ENCODE measurements at places on chromosomes 11 and 22. TPM values are rescaled to one million over a fixed set of nuclear protein-coding genes. Genes with fewer than 3 reads are reported as not detected.

DNA sequence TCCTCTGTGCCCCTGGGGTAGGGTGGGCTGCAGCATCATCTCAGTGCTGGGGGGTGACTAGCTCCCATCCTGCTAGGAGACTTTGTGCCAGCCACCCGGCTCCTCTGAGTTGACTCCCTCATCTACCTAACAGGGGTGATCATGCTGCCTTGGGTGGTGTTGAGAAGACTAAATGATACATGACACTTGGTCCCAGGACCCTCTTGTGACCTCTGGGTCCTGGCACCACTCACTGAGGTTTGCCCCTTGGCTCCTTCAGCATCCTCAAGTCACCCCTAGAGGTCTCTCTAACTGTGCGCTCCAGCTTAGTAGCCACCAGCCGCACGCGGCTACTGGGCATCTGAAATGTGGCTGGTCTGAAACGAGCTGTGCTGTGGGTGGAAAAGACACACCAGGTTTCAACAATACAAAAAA lies 72.1 kb downstream of the LRRC32 start:
- H3K4me1 ChIP-seq: no peaks in the 10 kb centered on the region
- H3K4me3 ChIP-seq: no peak overlapping the region
- no peaks in the 10 kb centered on the region for H3K36me3 ChIP-seq
- peak; percentile 62 for DNase-seq
- H3K27ac ChIP-seq: no peak overlapping the region

GRCh38 chr11:71331631-71332030 lies 79.3 kb upstream of the SHANK2 start:
- no peaks in the 10 kb centered on the region for H3K27me3 ChIP-seq
- no peaks in the 10 kb centered on the region for H3K4me1 ChIP-seq
- no peaks in the 10 kb centered on the region for H3K36me3 ChIP-seq
- no peak overlapping the region for H3K4me3 ChIP-seq
- no peak for DNase-seq

DNA sequence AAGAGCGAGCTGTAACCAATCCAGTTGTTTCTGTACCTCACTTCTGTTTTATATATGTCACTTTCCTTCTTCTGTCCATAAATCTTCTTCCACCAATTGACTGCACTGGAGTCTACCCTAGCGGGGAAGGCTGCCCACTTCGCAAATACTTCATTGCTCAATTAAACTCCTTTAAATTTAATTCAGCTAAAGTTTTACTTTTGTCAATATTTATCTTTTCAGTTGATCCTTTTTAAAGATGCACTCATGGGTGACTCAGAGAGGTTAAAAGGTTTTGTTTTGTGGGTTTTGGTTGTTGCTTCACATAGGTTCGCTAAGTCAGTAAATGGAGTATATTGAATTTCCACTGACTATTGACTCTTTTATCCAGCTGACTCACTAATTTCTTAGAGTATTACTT lies 597.2 kb downstream of the DLG2 start:
- no peak overlapping the region for H3K27ac ChIP-seq
- no peaks in the 10 kb centered on the region for H3K27me3 ChIP-seq
- DNase-seq: no peak
- no peaks in the 10 kb centered on the region for H3K36me3 ChIP-seq
- no peak overlapping the region for H3K4me3 ChIP-seq
- no peaks in the 10 kb centered on the region for H3K4me1 ChIP-seq

GRCh38 chr11:46377290-46377689 lies 4.2 kb upstream of the MDK start:
- peaks cover 27% of the 10 kb centered on the region for H3K36me3 ChIP-seq
- no peak overlapping the region for H3K4me3 ChIP-seq
- peaks cover 10% of the 10 kb centered on the region for H3K4me1 ChIP-seq
- DNase-seq: no peak
- H3K27me3 ChIP-seq: no peaks in the 10 kb centered on the region

- H3K36me3 ChIP-seq: no peaks in the 10 kb centered on the region
- H3K4me3 ChIP-seq: no peak overlapping the region
- DNase-seq: no peak
- peaks cover 24% of the 10 kb centered on the region for H3K4me1 ChIP-seq
- H3K27ac ChIP-seq: no peak overlapping the region
- no peaks in the 10 kb centered on the region for H3K27me3 ChIP-seq
Observed at GRCh38 chr22:36562261-36562835, 33.4 kb upstream of the EIF3D start.

Gene SLC5A1
- not detected for total RNA-seq

Gene PLEKHA7
- total RNA-seq: 25.6 TPM

- peaks cover 10% of the 10 kb centered on the region for H3K27me3 ChIP-seq
- H3K4me3 ChIP-seq: no peak overlapping the region
- H3K4me1 ChIP-seq: peaks cover 15% of the 10 kb centered on the region
- no peak overlapping the region for H3K27ac ChIP-seq
Observed at GRCh38 chr22:50625131-50625567, 2.8 kb downstream of the ARSA start.

Gene HEPHL1
- total RNA-seq: 0.19 TPM

Gene BTBD18
- total RNA-seq: not detected

DNA sequence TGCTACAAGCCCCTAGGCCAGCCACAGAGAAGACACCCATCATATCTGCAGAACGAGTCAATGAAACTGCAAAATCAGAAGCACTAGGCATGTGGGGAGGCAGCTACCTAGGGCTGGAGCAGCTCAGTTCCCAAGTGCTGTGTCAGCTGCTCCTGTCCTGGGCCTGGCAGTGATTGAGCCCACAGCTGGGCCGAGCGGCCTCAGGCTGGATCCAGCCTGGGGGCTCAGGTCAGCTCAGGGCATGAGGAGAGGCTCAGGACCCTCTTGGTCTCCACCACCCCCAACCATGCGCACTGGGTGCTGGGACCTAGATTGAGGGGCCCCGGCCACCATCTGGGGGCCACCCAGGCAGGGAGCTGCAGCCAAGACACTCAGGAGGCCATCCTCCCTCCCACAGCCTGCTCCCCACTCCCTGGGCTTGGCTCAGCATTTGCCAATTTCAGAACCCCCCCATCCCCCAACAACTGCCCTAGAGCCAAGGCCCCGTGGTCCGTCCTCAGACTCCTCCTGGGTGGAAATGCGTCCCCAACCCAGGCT lies 2.4 kb upstream of the TNNT3 start:
- no peak overlapping the region for H3K4me3 ChIP-seq
- H3K4me1 ChIP-seq: no peaks in the 10 kb centered on the region
- no peaks in the 10 kb centered on the region for H3K27me3 ChIP-seq
- H3K27ac ChIP-seq: no peak overlapping the region

- no peaks in the 10 kb centered on the region for H3K4me1 ChIP-seq
- H3K4me3 ChIP-seq: no peak overlapping the region
- no peaks in the 10 kb centered on the region for H3K27me3 ChIP-seq
Observed at GRCh38 chr22:37281646-37282384, 493 bp upstream of the CYTH4 start.

Gene ARHGAP8
- 48.7 TPM for total RNA-seq

Gene APOBEC3F
- 7.3 TPM for total RNA-seq

GRCh38 chr11:92264350-92264749 lies 39.7 kb downstream of the FAT3 start:
- H3K4me3 ChIP-seq: no peak overlapping the region
- no peaks in the 10 kb centered on the region for H3K27me3 ChIP-seq
- DNase-seq: no peak
- H3K4me1 ChIP-seq: peaks cover 6% of the 10 kb centered on the region
- H3K36me3 ChIP-seq: no peaks in the 10 kb centered on the region
- H3K27ac ChIP-seq: no peak overlapping the region

Gene PRG3
- total RNA-seq: not detected

Gene KRTAP5-11
- total RNA-seq: not detected

- H3K36me3 ChIP-seq: no peaks in the 10 kb centered on the region
- peaks cover 11% of the 10 kb centered on the region for H3K4me1 ChIP-seq
- no peak overlapping the region for H3K27ac ChIP-seq
- no peak for DNase-seq
- H3K4me3 ChIP-seq: no peak overlapping the region
Observed at GRCh38 chr11:126607776-126608541, 252.5 kb downstream of the ST3GAL4 start.

- DNase-seq: no peak
- H3K27me3 ChIP-seq: no peaks in the 10 kb centered on the region
Observed at GRCh38 chr11:26878959-26879581, 114.8 kb upstream of the FIBIN start.

Gene RFPL2
- 0.19 TPM for total RNA-seq

GRCh38 chr22:29987137-29987536 lies 93.1 kb upstream of the HORMAD2 start:
- DNase-seq: no peak
- no peaks in the 10 kb centered on the region for H3K4me1 ChIP-seq

DNA sequence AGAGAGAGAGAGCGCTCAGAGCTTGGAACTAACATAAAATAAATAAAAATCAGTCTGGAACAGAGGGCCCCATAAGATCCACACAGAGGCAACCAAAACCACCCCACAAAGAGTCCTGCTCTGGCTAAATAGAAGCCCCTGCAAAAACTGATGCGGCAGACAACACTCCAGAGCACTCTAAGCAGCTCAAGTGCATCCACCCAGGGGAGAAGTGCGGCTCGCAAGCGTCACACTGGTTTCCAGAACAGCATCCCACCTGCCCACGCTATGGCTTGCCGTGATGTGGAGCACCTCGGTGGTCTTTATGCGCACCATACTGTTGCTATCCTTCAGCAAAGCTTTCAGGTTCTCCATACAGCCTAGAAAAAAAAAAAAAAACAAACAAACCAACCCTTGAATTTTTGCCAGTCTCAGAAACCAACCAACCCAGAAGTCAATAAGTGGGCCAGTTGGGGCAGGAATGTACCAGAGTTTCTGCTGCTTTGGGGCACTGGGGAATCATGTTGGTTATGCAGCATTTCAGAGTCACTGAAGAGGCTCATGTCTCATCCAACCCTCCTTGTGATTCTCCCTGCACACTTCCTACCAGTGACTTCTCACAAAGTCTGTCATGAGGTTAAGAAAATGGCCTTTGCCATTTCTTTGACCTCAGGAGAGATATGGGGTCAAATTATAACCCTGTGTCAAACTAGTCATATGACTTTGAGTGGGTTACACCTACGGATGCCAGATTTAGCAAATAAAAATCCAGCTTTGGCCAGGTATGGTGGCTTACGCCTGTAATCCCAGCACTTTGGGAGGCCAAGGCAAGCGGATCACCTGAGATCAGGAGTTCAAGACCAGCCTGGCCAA lies 3.0 kb downstream of the RSPH14 start:
- H3K27me3 ChIP-seq: no peaks in the 10 kb centered on the region
- no peaks in the 10 kb centered on the region for H3K36me3 ChIP-seq
- H3K4me3 ChIP-seq: no peak overlapping the region
- H3K4me1 ChIP-seq: peaks cover 2% of the 10 kb centered on the region
- no peak for DNase-seq
- H3K27ac ChIP-seq: no peak overlapping the region

GRCh38 chr11:63951779-63952536 lies 13.2 kb downstream of the NAA40 start:
- no peak overlapping the region for H3K4me3 ChIP-seq
- DNase-seq: no peak
- no peaks in the 10 kb centered on the region for H3K27me3 ChIP-seq
- peaks cover 17% of the 10 kb centered on the region for H3K36me3 ChIP-seq

- no peak for DNase-seq
- H3K27ac ChIP-seq: no peak overlapping the region
- H3K36me3 ChIP-seq: no peaks in the 10 kb centered on the region
- no peak overlapping the region for H3K4me3 ChIP-seq
- H3K27me3 ChIP-seq: no peaks in the 10 kb centered on the region
Observed at GRCh38 chr11:104279587-104279986, 115.6 kb upstream of the PDGFD start.
